Vagina (tissue), 2 donors: ENCODE measurements at places on chromosomes 5 and 9.

DNA sequence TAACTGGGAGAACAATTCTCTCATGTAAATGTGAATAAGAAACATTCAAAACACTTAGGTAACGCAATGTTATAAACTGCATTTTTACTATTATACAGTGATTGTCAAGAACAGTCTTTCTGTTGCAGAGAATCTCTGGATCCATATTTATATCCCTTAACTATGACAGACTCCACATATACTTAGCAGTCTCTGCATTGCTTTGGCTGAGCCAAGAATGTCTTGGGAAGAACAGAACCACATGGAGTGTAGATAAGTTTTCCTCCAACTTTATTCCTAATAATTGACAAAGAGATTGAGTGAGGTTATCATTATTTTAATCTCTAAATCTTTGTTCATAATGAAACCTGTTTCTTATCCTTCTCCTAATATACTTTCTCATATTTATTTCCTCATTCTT is 15.6 kb upstream of the RLN1 start:
- DNase-seq, result no peak

- DNase-seq, result no peak
Observed at GRCh38 chr9:131738293-131739132, 1.4 kb downstream of the RAPGEF1 start.

- no peak for DNase-seq
Observed at GRCh38 chr5:130652176-130652575, 512.9 kb downstream of the HINT1 start.

DNA sequence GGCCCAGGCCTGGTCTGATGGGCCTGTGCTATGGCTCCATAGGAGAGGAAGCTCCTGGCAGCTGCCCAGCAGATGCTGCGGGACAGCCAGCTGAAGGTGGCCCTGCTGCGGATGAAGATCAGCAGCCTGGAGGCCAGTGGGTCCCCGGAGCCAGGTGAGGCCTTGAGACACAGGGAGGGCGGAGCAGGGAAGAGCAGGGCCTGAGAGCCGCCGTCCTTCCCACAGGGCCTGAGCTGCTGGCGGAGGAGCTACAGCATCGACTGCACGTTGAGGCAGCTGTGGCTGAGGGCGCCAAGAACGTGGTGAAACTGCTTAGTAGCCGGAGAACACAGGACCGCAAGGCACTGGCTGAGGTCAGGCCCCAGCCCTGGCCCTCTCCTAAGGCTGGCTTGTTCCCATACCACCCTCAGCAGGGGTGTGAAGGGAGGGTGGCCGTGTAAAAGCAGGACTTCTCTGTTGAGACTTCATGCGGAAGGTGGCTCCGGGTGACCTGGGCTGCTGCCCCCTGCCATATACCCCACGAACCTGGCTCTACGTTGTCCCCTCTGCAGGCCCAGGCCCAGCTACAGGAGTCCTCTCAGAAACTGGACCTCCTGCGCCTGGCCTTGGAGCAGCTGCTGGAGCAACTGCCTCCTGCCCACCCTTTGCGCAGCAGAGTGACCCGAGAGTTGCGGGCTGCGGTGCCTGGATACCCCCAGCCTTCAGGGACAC is 4.5 kb downstream of the PKN3 start:
- DNase-seq, result no peak

DNA sequence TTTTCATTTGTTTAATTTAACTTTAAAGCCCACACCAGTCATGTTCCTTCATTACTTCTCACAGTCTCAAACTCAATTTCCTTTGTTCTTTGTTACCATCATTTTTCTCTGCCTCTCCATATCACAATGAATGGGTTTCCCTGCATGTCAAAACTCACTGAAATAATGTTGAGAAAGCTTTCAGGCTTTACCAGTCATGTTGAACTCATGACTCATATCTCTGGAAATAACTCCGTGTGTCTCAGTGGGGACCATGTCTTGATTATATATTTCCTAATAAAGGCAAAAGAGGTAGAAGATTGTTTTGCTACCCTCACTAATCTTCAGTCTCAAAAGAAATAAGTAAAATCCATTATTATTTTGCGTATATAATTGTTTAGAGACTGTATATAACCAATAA is 231.2 kb downstream of the CHSY3 start:
- no peak for DNase-seq

DNA sequence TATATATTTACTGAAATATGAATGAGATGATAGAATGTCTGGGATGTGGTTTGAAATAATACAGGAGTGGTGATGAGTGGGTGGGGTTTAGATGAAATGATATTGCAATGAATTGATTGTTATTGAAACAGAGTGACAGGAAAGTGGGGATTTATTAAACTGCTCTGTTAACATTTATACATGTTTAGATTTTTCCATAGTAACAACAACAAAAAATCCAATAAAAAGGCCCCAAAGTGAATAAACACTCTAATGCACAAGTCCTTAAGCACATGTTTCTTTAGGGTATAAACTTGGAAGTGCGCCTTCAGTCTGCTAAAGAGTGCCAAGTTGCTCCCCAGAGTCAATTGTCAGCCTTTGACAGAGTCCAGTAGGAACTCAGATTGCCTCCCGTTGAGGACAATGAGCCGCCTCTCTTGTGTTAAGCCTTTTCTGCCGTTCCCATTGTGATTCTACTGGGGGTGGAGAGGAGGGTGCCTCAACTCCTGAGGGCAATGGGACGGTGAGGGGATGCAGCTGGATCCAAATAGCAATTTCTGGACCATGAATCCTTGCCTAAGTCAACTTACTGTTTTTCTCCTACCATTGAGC is 112.3 kb downstream of the SLC28A3 start:
- DNase-seq, result no peak
